ENCODE measurements at places on chromosomes 3 and 15.

DNA sequence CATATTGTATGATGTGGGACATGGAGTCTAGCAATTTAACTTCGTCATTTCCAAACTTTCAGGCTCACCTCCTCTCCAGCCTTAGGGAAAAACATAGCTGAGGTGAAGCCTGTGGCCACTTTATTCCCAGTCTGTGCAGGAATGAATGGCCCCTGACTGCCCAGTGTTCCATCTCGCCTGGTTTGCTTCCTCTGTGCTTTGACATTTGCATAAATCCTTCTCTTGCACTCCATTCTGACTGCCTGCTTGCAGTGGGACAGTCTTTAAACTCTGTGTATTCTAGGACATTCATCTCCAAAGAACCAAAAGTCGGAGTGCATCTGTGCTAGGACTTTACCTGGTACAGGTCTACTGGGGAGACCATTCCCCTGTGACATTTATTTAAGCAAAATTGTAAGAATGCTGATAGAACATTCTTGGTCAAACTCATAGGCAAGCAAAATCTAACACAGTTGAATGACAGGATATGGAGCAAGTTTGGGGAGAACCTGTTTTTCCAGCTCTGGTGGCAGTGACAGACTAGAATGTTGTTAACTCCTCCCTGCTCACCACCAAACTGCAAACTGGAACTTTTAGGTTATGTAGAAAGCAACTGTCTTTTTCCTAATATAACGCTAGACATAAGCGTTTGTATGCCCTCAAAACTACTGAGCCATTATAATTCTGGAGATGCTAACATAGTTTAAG, 22.1 kb downstream of the TMED3 start:
- no peak for DNase-seq

- no peak for DNase-seq
Measured at GRCh38 chr3:57793737-57794187, 37.7 kb downstream of the SLMAP start.

DNA sequence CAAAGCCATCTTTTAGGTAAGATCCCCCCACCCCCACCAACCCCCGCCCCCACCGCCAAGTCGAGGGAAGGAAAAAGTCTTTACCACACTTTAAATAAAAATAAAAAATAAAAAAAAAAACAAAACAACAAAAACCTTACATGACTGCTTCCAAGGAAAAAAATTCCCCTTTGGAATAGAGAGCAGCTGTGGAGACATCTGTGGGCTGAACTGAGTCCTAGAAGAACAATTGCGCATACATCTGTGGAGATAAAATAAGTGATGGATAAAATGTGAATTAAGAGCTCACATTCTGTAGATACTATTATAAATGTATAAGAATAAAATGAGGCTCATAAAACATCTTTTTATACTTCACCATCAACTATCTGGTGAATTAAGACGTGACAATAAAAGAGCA, 601.7 kb upstream of the AGTR1 start:
- DNase-seq, result no peak

GRCh38 chr3:149376718-149377407, 586 bp downstream of the TM4SF1 start:
- DNase-seq, result no peak

GRCh38 chr15:75666823-75667501, 19.2 kb downstream of the SNX33 start:
- no peak for DNase-seq
